ENCODE measurements at places on chromosomes 16 and 17. TPM values are rescaled to one million over a fixed set of nuclear protein-coding genes. Genes with fewer than 3 reads are reported as not detected.
A peak's percentile ranks its signal among the peaks of the same experiment; 100 is the strongest.

- DNase-seq: no peak
- H3K27me3 ChIP-seq: peaks cover 15% of the 10 kb centered on the region
- H3K4me3 ChIP-seq: peak overlapping the region; percentile 74
- peak overlapping the region; percentile 53 for H3K27ac ChIP-seq
- H3K36me3 ChIP-seq: no peaks in the 10 kb centered on the region
Measured at GRCh38 chr17:182050-182751, 751 bp upstream of the DOC2B start.

DNA sequence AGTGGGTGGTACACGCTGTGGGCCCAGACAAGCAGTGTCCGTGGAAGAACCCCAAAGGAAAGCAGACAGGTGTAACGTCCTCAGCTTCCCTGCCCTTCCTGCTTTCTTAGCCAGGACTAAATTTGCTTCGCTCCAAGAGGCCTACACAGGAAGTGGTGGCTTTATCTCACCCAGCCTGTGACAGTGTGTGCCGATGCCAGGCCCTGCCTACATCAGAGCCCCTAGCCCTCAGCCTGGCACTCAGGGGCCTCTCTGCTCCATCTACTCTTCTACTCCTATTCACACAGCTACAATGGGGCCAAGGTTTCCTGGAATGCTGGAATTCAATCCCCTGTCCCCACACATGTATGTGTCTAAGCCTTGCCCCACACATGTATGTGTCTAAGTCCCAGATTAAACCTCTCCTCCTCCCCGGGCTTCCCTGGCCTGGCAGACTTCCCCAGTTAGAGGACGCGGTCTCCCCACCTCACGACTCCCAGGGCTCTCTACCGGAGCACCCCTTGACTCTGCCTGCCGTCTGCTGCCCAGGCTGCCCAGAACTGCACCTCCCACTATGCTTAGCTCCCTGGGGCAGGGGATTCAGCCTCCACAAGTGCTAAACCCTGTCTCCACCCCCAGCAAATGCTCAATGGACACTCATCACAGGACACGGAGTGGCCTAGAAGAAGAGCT, 8.2 kb downstream of the PGAP3 start:
- no peak overlapping the region for H3K4me3 ChIP-seq
- peaks cover 52% of the 10 kb centered on the region for H3K4me1 ChIP-seq
- peaks cover 17% of the 10 kb centered on the region for H3K36me3 ChIP-seq
- H3K27ac ChIP-seq: peak overlapping the region; percentile 85

DNA sequence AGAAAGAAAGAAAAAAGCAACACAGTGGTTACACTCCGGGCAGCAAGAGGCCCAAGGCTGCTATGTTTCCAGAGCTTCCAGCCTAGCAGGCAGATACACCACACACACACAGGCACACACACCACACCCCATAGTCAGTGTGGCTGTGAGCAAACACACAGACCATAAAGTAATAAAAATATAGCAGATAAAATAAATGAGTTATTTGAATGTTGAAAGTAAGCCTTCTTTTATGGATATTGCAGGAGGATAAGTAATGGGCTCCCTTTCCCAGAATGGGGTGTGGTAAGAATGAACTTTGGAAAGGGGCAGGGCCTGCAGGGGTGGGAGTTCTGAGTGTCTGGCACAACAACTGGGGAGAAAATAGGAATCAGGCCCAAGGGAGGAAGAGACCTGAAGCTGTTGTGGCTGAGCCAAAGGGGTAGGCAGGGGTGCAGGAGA, 4.8 kb upstream of the CDK5RAP3 start:
- H3K36me3 ChIP-seq: no peaks in the 10 kb centered on the region
- H3K4me1 ChIP-seq: peaks cover 11% of the 10 kb centered on the region

DNA sequence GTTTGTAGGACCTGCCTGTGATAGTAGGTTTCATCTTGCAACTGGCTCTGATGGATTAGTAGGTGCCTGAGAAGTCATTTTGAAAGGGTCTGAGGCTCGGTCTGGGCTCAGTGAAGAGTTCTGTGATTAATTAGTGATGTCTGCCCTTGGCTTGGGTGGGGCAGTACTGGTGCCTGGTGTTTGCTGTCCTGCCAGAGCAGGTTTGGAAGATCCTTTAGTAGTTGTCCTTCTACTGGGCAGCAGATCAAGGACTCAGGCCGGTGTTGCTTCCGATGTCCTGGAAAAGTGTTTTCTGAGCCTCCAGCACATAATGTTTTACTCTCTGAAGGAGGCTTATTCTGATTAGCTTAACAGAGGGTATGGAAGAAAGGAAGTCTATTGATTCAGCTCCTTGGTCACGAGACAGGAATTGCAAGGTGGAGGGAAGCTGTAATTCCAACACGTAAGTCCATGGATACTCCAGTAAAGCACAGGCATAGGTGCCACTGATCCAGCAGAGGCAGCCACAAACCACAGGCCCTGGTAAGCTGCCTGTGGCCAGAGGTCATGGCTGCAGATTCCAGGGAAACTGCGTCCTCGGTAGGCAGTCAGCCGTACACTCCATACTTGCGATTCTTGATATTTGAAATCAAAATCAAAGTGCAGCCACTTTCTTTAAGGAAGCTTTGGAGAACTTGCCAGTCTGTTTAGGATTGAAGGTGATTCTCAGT, 18.7 kb downstream of the HLF start:
- no peak for DNase-seq
- H3K27ac ChIP-seq: no peak overlapping the region
- peaks cover 14% of the 10 kb centered on the region for H3K4me1 ChIP-seq
- no peaks in the 10 kb centered on the region for H3K36me3 ChIP-seq
- H3K4me3 ChIP-seq: no peak overlapping the region
- peaks cover 9% of the 10 kb centered on the region for H3K27me3 ChIP-seq

The ST3GAL2 gene
- 37.7 TPM for total RNA-seq

The SDR42E1 gene
- 5.9 TPM for total RNA-seq

GRCh38 chr16:84742641-84743092, 42.9 kb downstream of the USP10 start:
- DNase-seq: no peak
- peaks cover 37% of the 10 kb centered on the region for H3K36me3 ChIP-seq
- H3K27me3 ChIP-seq: no peaks in the 10 kb centered on the region
- H3K4me1 ChIP-seq: peaks cover 56% of the 10 kb centered on the region

DNA sequence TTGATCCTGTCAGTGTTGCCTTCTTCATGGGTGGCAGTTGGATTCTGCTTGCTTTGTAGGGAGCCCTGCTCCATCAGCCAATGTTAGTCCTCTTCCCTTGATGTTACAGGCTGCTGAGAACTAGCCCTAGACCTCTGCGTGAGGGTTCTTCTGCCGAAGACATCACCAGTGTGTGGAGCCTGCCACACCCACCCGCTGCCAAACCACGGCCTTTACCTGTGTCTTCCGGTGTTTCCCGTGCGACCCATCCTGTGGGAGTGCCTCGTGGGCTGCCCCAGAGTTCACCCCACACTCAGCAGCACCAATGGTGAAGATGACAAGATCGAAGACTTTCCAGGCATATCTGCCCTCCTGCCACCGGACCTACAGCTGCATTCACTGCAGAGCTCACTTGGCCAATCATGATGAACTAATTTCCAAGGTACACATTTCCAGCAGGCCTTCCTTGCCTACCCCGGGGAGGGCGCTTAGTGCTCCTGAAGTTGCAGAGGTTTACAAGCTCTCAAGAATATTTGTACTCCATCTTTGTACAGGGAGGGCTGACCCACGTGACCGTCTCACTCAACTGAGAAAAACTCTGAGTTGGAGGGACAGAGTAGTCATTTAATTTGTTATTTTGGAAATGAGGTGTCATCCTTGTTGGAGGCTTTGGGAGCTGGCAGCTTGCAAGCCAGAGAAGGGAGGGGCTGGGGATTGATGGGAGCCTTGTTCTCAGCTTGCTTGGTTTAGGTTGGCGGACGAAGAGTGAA, 21.8 kb downstream of the YPEL2 start:
- H3K36me3 ChIP-seq: peaks cover 30% of the 10 kb centered on the region
- peaks cover 36% of the 10 kb centered on the region for H3K4me1 ChIP-seq
- no peak for DNase-seq
- peak overlapping the region; percentile 19 for H3K4me3 ChIP-seq

DNA sequence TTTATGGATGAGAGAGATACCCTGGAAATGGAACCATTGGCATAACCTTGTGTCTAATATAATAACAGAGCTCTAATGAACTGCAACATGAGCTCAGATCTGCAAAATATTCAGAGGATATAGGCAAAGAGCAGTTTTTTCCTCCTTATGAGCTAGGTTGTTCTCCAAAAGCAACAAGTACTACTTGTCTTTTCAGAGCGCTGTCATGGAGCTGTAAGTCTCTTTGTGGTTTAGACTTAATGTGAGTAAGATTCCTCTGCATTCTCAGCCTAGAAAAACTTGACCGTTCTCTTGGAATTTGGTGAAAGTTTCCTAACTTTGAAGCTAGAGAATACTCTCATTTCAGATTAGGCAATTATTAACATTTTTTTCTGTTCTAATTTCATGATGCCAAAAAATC, 85.2 kb downstream of the FTO start:
- H3K27me3 ChIP-seq: peaks cover 2% of the 10 kb centered on the region
- H3K4me3 ChIP-seq: no peak overlapping the region
- H3K27ac ChIP-seq: no peak overlapping the region

GRCh38 chr17:65022751-65023700, 33.5 kb downstream of the GNA13 start:
- DNase-seq: no peak
- H3K4me1 ChIP-seq: peaks cover 53% of the 10 kb centered on the region
- no peaks in the 10 kb centered on the region for H3K27me3 ChIP-seq
- no peak overlapping the region for H3K4me3 ChIP-seq

DNA sequence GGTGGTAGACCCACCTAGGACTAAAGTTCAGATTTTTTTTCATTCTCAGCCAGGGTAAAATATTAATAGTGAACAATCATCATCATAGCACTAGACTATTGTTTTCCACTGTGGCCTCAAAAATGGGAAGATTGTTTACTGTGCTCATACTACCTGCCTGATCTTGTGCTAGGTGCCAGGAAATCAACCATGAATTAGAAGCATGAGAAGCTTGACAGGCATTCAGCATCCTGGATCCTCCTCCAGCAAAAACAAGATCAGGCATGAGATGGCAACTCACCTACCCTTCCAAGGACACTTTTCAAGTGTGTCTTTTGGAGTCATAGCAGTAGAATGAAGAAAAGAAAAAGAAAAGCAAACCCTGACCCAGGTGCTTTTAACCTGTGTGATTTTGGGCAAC, 174.2 kb downstream of the CYLD start:
- peaks cover 8% of the 10 kb centered on the region for H3K27me3 ChIP-seq
- H3K27ac ChIP-seq: no peak overlapping the region
- no peaks in the 10 kb centered on the region for H3K36me3 ChIP-seq
- no peak for DNase-seq
- H3K4me1 ChIP-seq: no peaks in the 10 kb centered on the region
- no peak overlapping the region for H3K4me3 ChIP-seq

- no peaks in the 10 kb centered on the region for H3K27me3 ChIP-seq
- H3K4me1 ChIP-seq: no peaks in the 10 kb centered on the region
- no peak overlapping the region for H3K4me3 ChIP-seq
- peaks cover 37% of the 10 kb centered on the region for H3K36me3 ChIP-seq
Measured at GRCh38 chr16:74893541-74893940, 91.4 kb downstream of the WDR59 start.

The AP1G1 gene
- total RNA-seq: 85.5 TPM

DNA sequence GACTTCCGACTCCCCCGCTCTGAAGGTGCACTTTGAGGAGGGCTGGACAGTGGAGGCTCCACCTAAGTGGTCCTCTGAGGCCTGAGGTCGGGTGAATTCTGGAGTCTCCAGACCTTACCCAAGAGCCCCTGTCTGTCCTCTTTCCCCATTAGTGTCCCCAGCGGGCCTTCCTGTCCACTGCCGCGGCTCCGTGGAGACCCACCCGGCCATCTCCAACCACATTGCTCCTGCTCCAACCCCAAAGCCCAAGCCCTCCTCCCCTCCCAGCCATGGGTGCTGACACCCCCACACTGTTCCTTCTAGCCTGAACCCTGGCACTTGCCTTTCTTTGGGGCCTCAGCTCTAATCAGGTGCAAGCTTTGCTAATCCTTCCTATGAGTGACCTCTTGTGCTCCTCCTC, 283.1 kb upstream of the TNRC6C start:
- H3K27ac ChIP-seq: no peak overlapping the region
- peaks cover 5% of the 10 kb centered on the region for H3K4me1 ChIP-seq
- no peak for DNase-seq

The ZPBP2 gene
- total RNA-seq: not detected

- H3K4me3 ChIP-seq: no peak overlapping the region
- peaks cover 7% of the 10 kb centered on the region for H3K4me1 ChIP-seq
- no peaks in the 10 kb centered on the region for H3K36me3 ChIP-seq
- no peak overlapping the region for H3K27ac ChIP-seq
- DNase-seq: no peak
- H3K27me3 ChIP-seq: peaks cover 6% of the 10 kb centered on the region
Measured at GRCh38 chr17:73713136-73713535, 68.9 kb upstream of the SDK2 start.

The HYDIN gene
- total RNA-seq: 0.17 TPM

DNA sequence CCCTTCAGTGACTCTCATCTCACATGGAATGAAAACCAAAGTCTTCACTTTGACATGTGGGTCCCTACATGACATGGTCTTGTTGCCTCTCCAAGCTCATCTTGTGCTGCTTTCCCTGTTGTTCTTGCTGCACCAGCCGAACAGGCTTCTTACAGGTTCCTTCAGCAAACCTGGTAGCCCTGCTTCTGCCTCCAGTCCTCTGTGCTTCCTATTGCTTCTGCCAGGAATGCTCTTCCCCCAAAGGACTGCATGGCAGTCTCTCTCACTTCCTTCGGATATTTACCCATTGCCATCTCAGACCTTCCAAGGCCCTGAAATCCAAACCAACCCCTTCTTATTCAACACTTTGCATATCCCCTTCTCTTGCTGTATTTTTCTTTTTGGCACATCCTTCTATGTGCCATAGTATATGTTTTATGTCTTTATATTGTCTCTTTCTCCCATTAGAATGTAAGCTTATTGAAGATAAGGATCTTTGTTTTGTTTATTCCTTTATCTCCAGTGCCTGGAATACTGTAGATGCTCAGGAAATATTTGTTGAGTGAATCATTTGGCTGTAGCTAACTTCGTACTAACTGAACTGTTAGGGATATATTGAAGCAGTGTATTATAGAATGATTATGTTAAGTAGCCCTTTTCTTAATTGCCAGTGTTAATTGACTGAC, 57.9 kb upstream of the SLC12A3 start:
- no peak for DNase-seq
- peaks cover 12% of the 10 kb centered on the region for H3K36me3 ChIP-seq
- no peaks in the 10 kb centered on the region for H3K4me1 ChIP-seq
- no peaks in the 10 kb centered on the region for H3K27me3 ChIP-seq
- H3K4me3 ChIP-seq: no peak overlapping the region

DNA sequence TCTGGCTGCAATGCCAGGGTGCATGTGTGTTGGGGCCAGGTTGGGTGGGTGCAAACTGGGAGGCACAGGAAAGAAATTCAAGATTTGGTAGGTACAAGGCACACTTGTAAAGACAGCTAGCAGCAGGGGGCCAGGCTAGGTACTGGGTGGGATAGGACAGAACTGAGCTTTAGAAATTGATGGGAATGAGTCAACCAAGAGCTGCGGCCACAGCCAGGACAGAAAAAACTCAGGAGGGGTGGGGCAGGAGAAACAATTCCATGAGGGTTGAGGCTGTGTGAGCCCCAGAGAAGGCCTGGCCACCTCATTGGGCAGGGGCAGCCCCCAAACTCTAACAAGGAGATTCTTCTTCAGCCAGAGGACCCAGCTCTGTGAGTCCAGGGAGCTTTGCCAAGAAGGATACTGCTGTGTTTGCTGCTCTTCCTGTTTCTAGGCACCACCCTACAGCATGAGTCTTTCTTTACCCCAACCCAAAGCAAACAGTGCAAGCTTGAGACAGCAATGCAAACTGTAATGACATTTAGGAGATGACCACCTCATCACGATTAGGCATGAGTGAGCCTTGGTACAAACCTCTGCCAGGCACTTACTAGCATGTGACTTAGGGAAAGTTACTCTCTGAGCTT, 21.3 kb upstream of the CCDC182 start:
- H3K27me3 ChIP-seq: peaks cover 15% of the 10 kb centered on the region
- no peaks in the 10 kb centered on the region for H3K4me1 ChIP-seq
- H3K27ac ChIP-seq: no peak overlapping the region
- H3K4me3 ChIP-seq: no peak overlapping the region
